ENCODE measurements at places on chromosomes 3 and 15.

GRCh38 chr15:97745481-97746071 is 214.9 kb upstream of the ARRDC4 start:
- no peak for DNase-seq

GRCh38 chr3:71568207-71568606 is 15.3 kb downstream of the FOXP1 start:
- DNase-seq: no peak

GRCh38 chr15:63226966-63227401 is 37.6 kb downstream of the RAB8B start:
- no peak for DNase-seq

DNA sequence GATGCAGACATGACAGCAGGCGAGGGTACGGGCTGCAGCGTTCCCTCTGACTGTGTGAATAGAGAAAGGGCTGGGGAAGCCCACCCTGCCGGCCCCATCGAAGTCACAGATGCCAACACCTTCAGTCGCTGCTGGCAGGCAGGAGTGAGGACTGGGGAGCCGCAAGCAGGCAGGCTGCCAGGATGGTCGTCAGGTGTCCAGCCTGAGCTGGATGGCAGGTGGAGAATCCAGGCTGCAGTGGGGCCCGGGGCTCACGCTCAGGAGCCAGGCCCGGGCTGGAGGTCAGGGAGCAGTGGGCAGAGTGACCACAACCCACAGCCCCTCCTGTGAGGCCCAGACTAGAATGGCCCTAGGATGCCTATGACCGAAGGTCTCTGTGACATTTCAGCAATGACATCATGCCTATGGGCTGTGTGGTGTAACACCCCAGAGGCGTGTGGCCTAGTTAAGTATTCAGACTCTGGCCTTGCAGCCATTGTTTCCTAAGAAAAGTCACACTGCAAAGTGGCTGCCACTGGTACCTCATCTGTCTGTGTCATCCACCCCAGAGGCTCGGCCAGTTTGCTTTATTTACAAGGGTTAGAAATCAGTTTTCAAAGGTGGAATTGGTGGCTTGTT is 15.7 kb downstream of the PRR23E start:
- DNase-seq: no peak

DNA sequence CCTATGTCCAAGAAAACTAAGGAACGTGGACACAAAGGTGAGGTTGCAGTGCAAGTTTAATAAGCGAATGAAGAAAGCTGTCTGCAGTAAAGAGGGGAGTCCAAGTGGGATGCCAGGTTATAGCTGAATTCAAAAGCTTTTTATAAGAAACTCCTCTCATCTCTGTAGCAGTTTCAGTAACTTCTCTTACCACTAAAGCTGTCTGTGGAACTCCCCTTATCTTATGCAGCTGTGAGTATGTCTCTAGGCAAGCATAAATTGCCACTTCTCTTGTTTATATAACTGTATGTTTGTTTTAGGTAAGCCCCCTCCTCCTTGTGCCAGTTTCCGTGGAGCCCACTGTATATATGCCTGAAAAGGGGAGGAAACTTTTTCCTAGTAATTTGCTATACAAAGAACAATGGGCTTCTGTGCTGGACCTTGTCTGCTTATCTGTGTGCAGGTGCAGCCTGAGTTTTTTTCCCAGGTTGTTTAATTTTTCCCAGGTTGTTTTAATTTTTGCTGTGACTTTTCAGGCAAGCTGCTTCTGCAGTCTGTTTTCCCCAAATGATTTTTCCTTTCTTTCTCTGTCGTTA is 875.1 kb upstream of the EPHA6 start:
- no peak for DNase-seq

Measured in stimulated activated CD4-positive, alpha-beta T cell treated with anti-CD3 and anti-CD28 coated beads, TNF-alpha, amount 100 ng/mL, for 4 hours (primary cell).